Esophagus muscularis mucosa (tissue), 4 donors: ENCODE measurements at places on chromosomes 12 and 14. TPM values are rescaled to one million over a fixed set of nuclear protein-coding genes. Genes with fewer than 3 reads are reported as not detected.
A peak's percentile ranks its signal among the peaks of the same experiment; 100 is the strongest.

The KSR2 gene
- 0.06 TPM for total RNA-seq

DNA sequence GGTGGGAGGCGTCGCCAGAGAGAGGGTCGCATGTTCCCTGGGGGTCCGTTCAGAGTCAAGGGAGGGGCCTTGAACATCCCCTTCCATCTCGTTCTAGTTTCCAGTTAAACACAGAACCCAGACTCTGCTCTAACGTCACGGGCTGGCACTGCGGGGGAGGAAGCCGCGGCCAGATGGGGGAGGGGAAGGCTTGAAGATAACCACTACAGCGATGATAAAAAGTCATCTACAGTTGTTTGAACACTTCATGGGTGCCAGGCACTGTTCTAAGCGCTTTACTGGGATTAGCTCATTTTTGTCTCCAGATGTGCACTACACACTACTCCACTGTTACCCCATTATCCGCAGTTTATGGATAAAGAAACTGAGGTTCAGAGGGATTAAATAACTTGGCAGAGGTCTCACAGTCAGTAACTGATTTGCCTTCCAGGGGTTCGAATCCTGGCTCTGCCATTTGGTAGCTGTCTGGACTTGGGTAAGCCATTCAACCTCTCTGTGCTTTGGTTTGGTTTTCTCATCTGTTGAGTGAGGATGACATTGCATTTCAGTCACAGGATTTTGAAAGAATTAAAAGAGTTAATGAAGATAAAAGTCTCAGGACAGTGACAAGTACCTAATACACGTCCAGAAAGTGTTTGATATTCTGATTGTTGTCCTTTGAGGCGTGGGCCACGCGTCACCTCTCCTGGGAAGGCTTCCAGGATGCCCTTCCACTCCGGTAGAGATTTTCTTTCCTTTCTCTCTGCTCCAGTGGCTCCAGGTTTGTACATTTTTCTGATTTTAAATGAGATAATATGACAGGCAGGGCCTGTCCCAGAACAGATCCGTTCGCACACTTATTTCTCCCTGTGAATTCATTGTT lies 798 bp upstream of the RASAL1 start:
- H3K27ac ChIP-seq: no peak overlapping the region
- peaks cover 13% of the 10 kb centered on the region for H3K27me3 ChIP-seq
- H3K36me3 ChIP-seq: no peaks in the 10 kb centered on the region

GRCh38 chr12:29783773-29784666 lies at the start of gene TMTC1:
TMTC1 (minus strand) TSS chr12:29783942; CDS start chr12:29783751, 191 bp downstream.
- DNase-seq: no peak
- H3K27ac ChIP-seq: peak within 1 kb of the TSS; percentile 85
- peaks cover 23% of the 10 kb centered on the region for H3K4me1 ChIP-seq
- H3K27me3 ChIP-seq: no peaks in the 10 kb centered on the region

The VDR gene
- 0.42 TPM for total RNA-seq

DNA sequence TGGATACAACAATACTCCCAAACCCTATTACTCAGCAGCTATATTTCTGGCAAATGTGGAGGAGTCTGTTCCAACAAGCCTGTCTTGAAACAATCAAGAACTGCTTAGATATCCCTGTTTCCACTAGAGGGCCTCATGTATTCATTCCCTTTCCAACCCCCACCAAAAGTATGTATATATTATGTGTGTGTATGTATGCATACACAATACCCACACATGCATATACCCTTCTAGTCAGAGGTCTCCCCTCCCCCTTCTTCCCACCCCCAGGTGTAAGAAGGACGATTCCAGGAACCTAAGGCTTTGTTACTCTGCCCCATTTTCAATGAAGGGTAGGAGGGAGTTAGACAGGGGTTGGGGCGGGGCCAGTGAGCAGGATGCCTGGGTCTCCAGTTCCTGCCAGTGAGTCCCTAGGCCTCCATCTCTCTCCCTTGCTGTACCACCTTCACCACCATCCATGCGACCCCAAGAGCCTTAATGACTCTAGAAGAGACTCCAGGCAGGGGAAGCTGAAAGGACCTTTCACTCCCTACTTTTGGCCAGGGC lies at the start of gene DGKA:
TSS of gene DGKA (plus strand) at position 392 of the 546 bp plus-strand sequence. CDS start 5,342 bp downstream, outside the sequence.
- peak within 1 kb of the TSS; percentile 73 for H3K4me3 ChIP-seq
- H3K36me3 ChIP-seq: no peaks in the 10 kb centered on the region
- DNase-seq: no peak
- peaks cover 40% of the 10 kb centered on the region for H3K4me1 ChIP-seq
- peak within 1 kb of the TSS; percentile 87 for H3K27ac ChIP-seq

GRCh38 chr14:91879196-91879595 lies 11.9 kb upstream of the TC2N start:
- no peaks in the 10 kb centered on the region for H3K27me3 ChIP-seq
- H3K4me3 ChIP-seq: no peak overlapping the region
- no peak overlapping the region for H3K27ac ChIP-seq
- peaks cover 11% of the 10 kb centered on the region for H3K4me1 ChIP-seq

The EPYC gene
- not detected for total RNA-seq

DNA sequence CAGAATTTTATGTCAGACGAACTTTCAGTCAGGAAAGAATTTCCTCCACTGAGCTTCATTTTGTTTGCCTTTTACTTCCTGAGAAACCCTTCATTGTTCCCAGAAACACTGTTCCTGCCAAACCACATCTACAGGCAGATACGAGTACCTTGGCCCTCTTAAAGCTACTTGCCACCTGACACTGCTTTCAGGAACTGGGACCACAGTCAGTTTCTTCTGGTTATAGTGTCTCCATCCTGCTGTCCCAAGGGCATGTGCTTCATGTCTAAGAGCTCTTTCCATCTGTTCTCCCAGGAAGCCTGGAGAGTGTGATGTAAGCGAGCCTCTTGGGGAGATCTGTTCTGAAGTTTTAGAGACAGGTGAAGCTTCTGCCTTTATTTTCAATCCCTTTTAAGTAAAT lies 161.7 kb upstream of the PLEKHA5 start:
- H3K4me3 ChIP-seq: no peak overlapping the region
- H3K4me1 ChIP-seq: peaks cover 21% of the 10 kb centered on the region
- no peaks in the 10 kb centered on the region for H3K27me3 ChIP-seq
- H3K27ac ChIP-seq: no peak overlapping the region
- H3K36me3 ChIP-seq: no peaks in the 10 kb centered on the region
- DNase-seq: no peak

- H3K4me3 ChIP-seq: no peak overlapping the region
- no peak overlapping the region for H3K27ac ChIP-seq
- no peaks in the 10 kb centered on the region for H3K27me3 ChIP-seq
- H3K4me1 ChIP-seq: no peaks in the 10 kb centered on the region
- DNase-seq: peak; percentile 3
- no peaks in the 10 kb centered on the region for H3K36me3 ChIP-seq
Observed at GRCh38 chr14:68856572-68856971, 63.7 kb upstream of the ZFP36L1 start.

The CLEC6A gene
- not detected for total RNA-seq

DNA sequence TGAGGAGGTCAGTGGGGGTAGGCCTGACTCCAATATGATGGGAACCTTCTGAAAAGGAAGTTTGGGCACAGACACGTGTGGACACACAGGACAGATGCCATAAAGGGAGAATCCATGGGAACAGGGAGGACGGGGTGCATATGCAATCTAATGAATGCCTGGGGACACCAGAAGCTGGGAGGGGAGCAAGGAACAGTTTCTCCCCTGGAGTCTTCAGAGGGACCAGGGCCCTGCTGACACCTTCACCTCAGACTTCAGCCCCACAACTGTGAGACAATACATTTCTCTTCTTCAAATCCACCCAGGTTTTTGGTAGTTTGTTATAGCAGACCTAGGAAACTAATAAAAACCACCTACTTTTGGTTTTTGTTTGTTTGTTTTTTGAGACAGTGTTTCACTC lies 35.2 kb upstream of the CLIP1 start:
- H3K27ac ChIP-seq: no peak overlapping the region
- DNase-seq: no peak
- no peaks in the 10 kb centered on the region for H3K27me3 ChIP-seq
- H3K36me3 ChIP-seq: no peaks in the 10 kb centered on the region

DNA sequence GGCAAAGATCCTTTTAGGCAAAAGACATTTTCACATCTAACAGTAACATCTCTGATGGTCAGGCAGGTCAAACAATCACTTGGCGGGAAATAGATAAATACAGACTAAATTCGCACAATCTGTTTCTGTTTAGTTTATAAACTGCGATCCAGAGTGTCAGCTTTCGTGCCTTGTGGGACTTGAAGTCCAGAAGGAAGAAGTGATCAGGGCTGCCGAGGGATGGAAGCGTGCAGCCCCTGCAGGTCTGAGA lies 245 bp upstream of the BRMS1L start:
- no peaks in the 10 kb centered on the region for H3K27me3 ChIP-seq
- H3K4me1 ChIP-seq: peaks cover 24% of the 10 kb centered on the region
- peak overlapping the region; percentile 93 for H3K4me3 ChIP-seq
- no peak for DNase-seq
- peak overlapping the region; percentile 98 for H3K27ac ChIP-seq
- no peaks in the 10 kb centered on the region for H3K36me3 ChIP-seq

The TOMM20L gene
- total RNA-seq: not detected

- no peak overlapping the region for H3K27ac ChIP-seq
- H3K4me3 ChIP-seq: no peak overlapping the region
- no peaks in the 10 kb centered on the region for H3K36me3 ChIP-seq
Observed at GRCh38 chr12:13223941-13224340, 27.4 kb downstream of the EMP1 start.

The HOXC13 gene
- not detected for total RNA-seq

The CATSPERB gene
- 2.9 TPM for total RNA-seq

GRCh38 chr12:54025499-54026405 lies 2.5 kb upstream of the HOXC6 start:
- H3K27ac ChIP-seq: no peak overlapping the region
- peaks cover 70% of the 10 kb centered on the region for H3K27me3 ChIP-seq
- H3K4me1 ChIP-seq: peaks cover under 1% of the 10 kb centered on the region
- no peaks in the 10 kb centered on the region for H3K36me3 ChIP-seq
- DNase-seq: no peak

DNA sequence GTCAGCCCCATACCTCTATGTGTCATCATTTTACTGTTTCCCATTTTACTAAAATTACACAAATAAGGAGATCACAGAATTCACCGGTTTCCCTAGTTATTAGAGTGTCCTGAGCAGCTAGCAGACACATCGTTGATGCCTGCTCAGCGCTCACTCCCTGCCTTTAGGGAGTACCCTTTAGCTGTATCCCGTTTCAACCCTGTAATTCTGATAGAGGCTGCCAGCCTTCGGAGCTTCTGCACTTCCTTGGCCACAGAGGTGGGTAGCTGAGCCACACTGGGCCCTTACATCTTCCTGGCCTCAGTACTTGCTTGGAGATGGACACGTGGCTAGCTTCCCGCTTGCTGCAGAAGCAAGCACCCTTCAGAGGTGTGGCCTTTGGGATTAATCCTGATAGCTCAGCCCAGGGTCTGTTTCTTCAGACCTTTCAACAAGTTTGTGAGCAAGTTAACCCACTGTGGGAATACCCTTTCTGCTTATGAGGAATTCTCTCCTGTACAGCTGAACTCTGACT lies 14.3 kb upstream of the FBXW8 start:
- H3K27me3 ChIP-seq: peaks cover 41% of the 10 kb centered on the region
- H3K4me1 ChIP-seq: no peaks in the 10 kb centered on the region
- no peak overlapping the region for H3K4me3 ChIP-seq
